ENCODE measurements at places on chromosomes 5 and 9.

DNA sequence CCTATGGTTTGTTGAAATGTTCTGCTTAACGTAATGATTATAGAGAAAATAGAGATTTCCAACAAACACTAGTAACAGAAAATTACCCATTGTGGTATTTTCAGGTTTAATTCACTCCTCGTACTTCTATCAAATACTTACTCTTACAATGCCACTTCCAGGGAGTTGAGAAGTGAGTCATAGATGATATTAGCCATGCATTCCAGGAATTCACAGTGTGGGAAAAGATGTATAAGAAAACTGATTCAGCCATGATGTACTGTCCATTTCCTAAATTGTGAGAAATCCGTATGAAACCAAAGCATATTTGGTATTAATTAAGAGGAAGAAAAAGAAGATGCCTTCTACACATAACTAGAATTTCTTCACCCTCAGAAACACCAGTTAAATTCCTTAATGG lies 1854.6 kb upstream of the WWC1 start:
- DNase-seq: no peak

DNA sequence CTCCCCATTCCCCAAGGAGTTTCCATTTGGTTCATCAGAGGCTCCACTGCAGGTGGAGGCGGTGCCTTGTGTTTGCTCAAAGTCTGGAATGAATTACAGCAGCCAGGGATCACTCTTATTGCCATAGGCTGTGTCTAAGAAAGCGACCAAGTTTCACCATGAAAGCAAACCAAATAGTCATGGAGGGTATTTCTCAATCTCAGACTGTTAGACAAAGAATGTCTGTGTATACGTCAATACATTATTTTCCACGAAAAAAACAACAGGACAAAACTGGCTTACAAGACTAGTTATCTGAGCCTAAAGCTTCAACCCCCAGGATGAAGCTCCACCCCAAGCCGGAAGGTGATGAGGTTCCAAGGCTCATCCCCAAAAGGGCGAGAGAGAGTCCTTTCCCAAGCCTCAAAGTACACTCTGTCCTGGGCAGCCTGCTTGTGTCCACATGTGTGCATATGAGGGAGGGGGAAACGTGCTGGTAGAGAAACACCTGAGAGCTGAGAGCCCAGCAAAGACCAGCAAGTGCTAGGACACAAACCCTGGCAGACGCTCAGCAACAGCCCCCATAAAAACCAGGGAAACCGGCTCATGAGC lies 4.3 kb downstream of the B4GALT1 start:
- DNase-seq: peak; percentile 60

- no peak for DNase-seq
Observed at GRCh38 chr9:22416692-22417060, 29.9 kb upstream of the DMRTA1 start.

GRCh38 chr9:35736201-35736633 lies 3.8 kb downstream of the CREB3 start:
- peak; percentile 64 for DNase-seq

DNA sequence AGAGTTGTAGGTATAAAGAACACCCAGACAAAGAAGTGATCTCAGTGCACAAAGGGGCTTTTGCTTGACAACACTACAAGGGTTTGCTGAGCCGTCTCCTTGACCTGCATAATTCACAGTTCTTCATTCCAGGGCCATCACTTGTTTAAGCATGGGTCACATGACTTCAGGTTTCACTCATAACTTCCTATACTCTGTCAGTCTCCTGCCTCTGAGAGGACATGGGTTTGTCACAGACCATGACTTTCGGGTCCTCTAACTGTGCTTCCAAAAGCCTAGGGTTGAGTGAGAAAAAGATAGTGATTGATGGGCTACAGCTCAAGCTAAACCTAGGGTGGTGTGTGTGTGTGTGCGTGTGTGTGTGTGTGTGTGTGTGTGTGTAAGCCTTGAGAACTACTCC lies 166.4 kb downstream of the CDH6 start:
- DNase-seq: no peak

- no peak for DNase-seq
Observed at GRCh38 chr9:125888211-125888610, 141.0 kb downstream of the PBX3 start.

DNA sequence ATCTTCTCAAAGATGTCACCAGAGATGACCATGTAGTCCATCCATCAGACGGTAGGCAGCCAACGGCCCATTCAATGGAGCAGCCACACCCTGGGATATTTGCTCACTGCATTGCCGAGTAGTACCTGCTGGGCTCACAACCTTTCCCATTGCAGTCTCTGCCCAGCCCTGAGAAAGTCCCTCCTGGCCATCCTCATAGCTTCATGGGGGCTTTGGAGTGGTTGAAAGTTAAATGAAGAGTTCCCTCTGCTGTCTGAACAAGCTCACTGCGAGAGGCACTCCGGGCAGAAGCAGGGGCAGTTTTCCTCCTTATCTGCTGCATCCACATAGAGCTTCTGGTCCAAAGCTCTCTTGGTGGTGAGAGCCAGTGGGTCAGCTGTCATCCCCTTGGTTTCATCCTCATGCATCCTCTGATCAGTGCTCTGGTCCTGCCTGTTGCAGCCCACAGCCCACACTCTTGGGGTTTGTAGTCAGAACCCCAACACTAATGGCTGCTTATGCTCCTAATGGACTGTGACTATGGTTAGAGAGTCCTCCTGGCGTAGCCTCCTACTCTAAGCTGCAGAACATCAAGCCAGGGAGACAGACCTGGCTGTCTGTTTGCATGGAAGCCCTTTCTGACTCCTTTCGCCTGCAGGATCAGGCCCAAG lies 23.3 kb downstream of the TNFSF8 start:
- DNase-seq: no peak

DNA sequence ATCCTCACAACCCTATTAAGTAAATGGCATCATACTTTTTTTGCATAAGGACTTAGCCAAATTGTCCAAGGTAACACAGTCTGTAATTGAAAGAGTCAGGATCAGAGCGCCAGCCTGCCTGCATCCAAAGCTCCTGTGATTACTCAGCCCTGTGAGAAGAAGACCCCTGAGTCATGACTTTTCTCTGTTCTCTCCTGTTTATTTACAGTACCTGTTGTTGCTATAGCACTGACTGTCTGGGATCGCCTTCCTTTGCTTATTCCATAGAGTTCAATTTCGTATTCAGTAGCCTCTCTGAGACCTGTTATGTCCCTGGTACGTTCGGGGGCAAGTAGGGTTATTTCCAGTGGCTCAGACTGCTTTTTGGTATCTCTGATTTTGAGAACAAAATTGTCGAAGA lies 71.8 kb downstream of the TNC start:
- DNase-seq: no peak

GRCh38 chr5:66239034-66239433 lies 94.9 kb downstream of the SREK1 start:
- DNase-seq: no peak

DNA sequence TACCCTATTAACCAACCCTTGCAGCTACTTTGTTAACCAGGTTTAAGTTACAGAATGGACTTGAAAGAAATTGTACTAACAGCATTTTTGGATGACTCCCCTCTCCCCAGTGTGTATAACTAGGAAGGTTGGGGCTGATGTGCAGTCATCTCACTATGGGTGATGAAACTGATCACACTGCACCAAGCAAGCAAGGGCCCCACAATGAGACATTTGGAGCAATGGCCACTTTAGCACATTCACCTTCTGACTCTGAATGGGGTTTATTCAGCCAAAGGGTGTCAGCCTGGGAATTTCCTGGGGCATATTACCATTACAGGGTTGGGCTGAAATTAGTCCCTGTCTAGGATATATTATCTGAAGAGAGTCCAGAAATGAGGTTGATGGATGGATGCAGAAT lies 18.7 kb upstream of the CYFIP2 start:
- no peak for DNase-seq

DNA sequence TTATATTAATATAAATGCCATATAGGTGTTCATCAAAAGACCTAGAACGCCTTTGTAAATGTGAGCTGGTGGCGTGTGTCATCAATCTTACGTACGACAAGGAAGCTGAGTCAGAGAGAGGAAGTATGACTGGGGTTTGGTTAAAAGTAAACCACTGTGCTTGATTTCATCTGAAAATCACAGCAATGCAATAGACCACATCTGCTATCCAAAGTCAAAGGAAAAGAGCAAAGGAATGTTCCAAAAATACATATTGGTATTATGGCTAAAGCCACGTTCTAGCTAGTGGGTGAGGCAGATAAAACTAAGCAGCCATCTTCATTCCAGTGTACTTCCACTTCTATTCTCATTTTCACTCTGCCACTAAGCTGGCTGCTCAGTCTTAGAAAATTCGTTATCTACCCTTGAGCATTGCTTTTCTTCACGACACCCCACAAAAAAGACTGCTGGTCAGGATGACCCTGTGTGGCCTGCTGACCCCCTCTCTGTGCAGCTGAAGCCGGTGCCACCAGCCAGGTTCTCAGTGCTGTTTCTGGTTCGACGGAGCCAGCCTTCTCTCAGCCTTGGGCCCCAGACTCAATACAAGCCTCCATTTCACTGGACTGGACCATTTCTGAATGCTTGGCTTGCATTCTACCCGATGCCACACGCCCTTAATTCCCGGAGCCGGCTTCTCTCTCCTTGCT lies 23.8 kb downstream of the SHC3 start:
- DNase-seq: no peak

- DNase-seq: no peak
Observed at GRCh38 chr9:127136880-127137639, 14.6 kb upstream of the ANGPTL2 start.

DNA sequence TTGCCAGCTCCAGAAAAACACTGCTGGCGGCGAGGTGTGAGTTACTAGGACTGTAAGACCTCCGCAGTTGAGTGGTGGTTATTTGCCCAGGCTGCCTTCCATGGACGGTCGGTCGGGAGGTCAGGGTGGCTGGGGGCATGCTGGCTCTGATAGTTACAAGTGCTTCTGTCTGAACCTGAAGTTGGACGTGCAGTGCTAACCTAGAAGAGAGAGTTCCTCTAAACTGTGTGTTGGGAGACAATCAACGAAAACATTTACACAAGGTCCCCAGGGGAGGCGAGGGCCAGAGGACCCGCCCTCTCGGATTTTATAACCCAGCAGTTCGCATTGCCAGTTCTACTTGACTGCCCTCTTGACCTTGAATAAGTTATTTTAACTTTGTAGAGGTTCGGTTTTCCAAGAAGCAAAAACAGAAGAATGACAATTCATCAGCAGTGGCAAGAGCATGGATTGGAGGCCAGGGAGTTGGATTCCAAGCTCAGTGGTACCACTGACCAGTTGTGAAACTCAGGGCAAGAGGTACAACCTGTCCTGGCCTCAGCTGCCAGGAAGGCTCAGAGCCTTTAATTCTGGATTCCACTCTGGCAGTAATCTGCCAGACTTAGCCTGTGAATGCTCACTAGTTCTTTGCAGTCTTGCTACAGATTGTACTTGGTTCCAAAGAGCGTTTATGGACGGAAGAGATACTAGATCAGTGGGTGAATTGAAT lies 28.7 kb upstream of the PDE8B start:
- no peak for DNase-seq

- no peak for DNase-seq
Observed at GRCh38 chr5:322942-323879, 1.7 kb downstream of the AHRR start.

GRCh38 chr9:120698766-120699165 lies 15.5 kb downstream of the MEGF9 start:
- DNase-seq: no peak

DNA sequence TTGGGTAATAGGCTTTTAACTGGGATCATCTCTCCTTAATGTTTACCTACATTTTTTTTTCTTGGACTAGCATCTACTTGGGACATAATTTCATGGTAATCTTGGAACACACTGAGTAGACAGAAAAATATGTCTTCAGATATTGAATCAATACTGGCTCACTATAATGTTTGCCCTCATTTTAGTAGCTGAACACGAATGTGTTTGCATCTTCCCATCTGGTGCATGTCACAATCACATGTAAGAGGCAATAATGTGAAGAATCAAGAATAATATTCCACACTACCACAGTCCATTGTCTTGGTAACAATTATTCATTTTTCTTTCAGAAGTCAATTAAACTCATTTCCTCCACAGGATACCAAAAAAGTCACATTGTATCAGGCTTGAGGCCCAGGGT lies 382.7 kb upstream of the CDH10 start:
- DNase-seq: no peak

DNA sequence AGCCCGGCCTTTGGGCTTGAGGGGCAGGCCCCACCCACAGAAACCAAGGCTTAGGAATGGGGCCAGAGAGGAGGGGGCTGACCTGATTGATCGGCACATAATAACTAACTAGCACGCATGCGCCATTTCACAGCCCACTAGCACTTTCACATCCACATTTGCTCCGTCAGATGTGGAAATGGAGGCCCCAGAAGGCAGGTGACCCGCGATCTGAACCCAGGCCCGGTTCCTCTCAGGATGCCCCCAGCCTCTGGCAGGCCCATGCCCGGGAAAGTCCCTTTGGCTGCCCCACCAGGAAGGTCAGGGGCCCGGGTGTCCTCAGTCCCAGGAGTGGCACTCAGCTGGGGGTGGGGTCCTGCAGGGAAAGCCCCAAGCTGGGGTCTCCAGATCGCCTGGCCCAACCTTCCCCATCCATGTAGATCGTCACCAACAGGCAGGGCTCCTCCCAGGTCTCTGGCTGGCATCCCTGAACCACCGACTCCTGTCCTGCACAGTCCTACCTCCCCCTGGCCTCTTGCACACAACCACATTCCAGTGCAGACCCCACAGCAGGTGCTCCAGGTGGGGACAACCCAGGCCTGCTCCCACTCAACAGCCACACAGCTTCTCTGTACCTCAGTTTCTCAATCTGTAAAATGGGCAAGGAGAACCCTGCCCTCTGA lies 46.7 kb downstream of the VAV2 start:
- DNase-seq: peak; percentile 46

DNA sequence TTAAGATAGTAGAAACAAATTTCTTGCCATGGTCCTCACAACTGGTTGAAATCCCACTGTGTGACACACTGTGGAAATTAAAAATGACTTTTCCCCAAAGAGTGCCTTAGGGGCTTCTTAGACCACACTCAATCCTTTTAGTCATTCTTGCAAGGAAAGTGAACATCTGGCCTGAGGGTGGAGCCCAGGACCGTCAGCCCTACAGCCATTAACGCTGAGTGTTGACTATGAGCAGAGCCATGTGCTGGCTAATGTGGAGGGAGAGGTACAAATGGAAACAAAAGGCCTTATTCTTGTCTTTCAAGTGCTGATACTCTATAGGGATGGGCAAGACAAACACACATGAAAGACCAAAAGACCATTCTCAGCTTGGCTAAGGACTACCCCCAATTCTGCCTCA lies 456.5 kb downstream of the ZSWIM6 start:
- no peak for DNase-seq

- DNase-seq: no peak
Observed at GRCh38 chr5:11251247-11251646, 490.2 kb upstream of the DAP start.

GRCh38 chr9:87267251-87268070 lies 230.2 kb upstream of the DAPK1 start:
- no peak for DNase-seq

DNA sequence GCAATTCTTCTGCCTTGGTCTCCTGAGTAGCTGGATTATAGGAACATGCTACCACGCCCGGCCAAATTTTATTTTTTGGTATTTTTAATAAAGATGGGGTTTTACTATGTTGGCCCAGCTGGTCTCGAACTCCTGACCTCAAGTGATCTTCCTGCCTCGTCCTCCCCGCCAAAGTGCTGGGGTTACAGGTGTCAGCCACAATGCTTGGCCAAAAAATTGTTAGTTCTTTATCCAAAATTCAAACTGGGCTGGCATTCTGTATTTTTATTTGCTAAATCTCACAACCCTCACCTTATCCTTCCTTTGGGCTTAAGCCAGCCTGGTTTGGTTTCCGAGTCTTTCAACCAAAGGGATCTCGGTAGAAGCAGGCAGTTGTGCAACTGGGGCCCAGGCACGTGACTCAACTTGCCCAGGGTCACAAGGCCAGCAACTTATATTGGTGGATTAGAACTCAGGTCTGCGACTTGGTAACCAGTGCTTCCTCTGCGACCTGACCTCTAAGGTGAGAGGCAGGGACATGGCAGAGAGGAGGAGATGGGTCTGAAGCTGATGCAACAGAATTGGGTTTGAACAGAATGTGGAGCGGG lies 26.5 kb upstream of the BOD1 start:
- DNase-seq: no peak

Data from lower lobe of right lung (tissue), 2 donors.